ENCODE measurements at places on chromosomes 2 and 18. TPM values are rescaled to one million over a fixed set of nuclear protein-coding genes. Genes with fewer than 3 reads are reported as not detected.

GRCh38 chr2:64781711-64782390, 128.1 kb upstream of the SERTAD2 start:
- no peak overlapping the region for H3K27ac ChIP-seq
- no peak overlapping the region for H3K4me3 ChIP-seq
- no peaks in the 10 kb centered on the region for H3K36me3 ChIP-seq
- DNase-seq, result no peak

- peaks cover 14% of the 10 kb centered on the region for H3K4me1 ChIP-seq
- no peaks in the 10 kb centered on the region for H3K27me3 ChIP-seq
- H3K36me3 ChIP-seq, result peaks cover 20% of the 10 kb centered on the region
- peak; percentile 96 for DNase-seq
Observed at GRCh38 chr2:32039447-32040219, at the start of gene DPY30. DPY30 (minus strand) TSS chr2:32039805; CDS start chr2:32039456, 349 bp downstream.

GRCh38 chr2:204432196-204432595, 113.1 kb upstream of the PARD3B start:
- DNase-seq, result no peak
- no peaks in the 10 kb centered on the region for H3K4me1 ChIP-seq
- no peak overlapping the region for H3K27ac ChIP-seq
- no peak overlapping the region for H3K4me3 ChIP-seq

DNA sequence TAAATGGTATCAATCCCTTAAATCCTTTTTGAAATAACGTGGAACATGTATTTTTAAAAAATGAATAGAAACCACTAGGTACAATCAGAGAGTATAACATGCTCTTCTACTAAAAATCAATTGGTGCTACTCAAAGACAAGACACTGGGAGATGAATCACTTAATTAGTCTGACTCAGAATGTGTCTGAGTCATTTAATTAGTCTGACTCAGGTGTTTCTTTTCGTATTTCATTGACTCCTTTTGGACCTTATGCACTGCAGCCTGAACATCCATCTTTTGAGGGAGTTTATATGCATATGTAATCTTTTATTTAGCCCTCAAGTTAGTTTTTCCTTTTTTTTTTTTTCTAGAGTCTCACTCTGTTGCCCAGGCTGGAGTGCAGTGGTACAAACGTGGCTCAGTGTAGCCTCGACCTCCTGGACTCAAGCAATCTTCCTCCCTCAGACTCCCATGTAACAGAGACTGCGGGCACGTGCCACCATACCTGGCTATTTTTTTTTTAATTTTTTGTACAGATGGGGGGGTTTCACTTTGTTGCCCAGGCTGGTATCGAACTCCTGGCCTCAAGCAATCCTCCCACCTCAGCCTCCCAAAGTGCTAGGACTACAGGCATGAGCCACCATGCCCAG, 26.5 kb downstream of the PPP4R3B start:
- H3K27me3 ChIP-seq, result no peaks in the 10 kb centered on the region
- no peak overlapping the region for H3K27ac ChIP-seq
- no peak overlapping the region for H3K4me3 ChIP-seq
- H3K4me1 ChIP-seq, result peaks cover 5% of the 10 kb centered on the region
- peaks cover 30% of the 10 kb centered on the region for H3K36me3 ChIP-seq

DNA sequence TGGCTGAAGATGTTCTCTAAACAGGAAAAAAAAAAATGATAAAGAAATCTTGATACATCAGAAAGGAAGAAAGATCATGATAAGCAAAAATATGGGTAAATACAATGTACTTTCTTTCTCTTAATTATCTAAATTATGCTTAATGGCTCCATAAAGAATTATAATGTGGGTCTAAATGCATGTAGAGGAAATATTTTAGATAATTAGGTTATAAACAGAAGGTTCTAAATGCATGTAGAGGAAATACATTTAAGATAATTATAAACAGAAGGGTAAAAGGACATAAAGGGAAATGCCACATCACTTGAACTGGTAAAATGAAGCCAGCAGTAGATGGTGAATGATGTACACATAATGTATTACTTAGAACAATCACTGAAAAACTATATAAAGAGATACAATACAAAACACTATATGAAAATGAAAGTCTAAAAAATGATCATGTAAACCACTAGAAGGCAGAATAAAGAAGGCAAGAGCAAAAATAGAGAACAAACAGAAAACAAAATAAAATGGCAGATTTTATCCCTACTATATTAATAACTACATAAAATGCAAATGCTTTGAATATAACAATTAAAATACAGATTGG, 308.4 kb upstream of the CDH2 start:
- no peaks in the 10 kb centered on the region for H3K27me3 ChIP-seq
- no peaks in the 10 kb centered on the region for H3K36me3 ChIP-seq
- H3K4me3 ChIP-seq, result no peak overlapping the region
- no peak overlapping the region for H3K27ac ChIP-seq
- no peaks in the 10 kb centered on the region for H3K4me1 ChIP-seq

- H3K27me3 ChIP-seq, result no peaks in the 10 kb centered on the region
- H3K4me1 ChIP-seq, result peaks cover 10% of the 10 kb centered on the region
- no peak overlapping the region for H3K27ac ChIP-seq
- no peak for DNase-seq
- H3K4me3 ChIP-seq, result no peak overlapping the region
Observed at GRCh38 chr2:85066006-85066740, 67.0 kb upstream of the TCF7L1 start.

DNA sequence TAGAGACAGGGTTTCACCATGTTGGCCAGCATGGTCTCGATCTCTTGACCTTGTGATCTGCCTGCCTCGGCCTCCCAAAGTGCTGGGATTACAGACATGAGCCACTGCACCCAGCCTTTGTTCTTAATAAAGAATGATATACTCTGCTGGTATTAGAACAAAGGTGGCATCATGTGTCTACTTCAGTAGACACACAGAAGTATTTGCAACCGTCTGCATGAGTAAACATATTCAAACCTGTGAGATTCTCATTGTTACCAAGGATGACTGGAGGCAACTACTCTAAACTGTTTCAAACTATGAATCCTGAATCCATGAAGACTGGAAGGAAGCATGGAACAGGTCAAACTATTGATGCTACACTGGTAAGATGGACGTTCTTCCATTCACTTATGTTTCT, 32.1 kb downstream of the MBD2 start:
- no peak overlapping the region for H3K4me3 ChIP-seq
- no peaks in the 10 kb centered on the region for H3K27me3 ChIP-seq
- H3K4me1 ChIP-seq, result no peaks in the 10 kb centered on the region
- no peak overlapping the region for H3K27ac ChIP-seq
- no peak for DNase-seq
- H3K36me3 ChIP-seq, result peaks cover 17% of the 10 kb centered on the region

DNA sequence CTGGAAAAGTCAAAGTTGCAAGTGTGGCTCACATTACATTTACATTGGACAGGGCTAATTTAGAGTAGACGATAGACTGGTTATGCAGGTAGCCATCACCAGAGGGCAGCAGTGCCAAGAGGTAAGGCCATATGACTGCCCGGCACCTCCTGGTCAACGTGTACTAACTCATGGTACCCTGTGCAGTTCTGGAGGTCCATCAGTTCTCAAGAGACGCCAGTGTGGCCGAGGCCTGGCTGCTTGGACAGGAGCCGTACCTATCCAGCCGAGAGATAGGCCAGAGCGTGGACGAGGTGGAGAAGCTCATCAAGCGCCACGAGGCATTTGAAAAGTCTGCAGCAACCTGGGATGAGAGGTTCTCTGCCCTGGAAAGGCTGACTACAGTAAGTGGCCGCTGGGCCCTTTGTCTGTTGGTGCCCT, 65.8 kb upstream of the EML6 start:
- peak; percentile 63 for DNase-seq
- H3K4me3 ChIP-seq, result no peak overlapping the region
- peaks cover 6% of the 10 kb centered on the region for H3K4me1 ChIP-seq
- peaks cover 100% of the 10 kb centered on the region for H3K36me3 ChIP-seq
- no peak overlapping the region for H3K27ac ChIP-seq

GRCh38 chr2:1462994-1463393, 49.7 kb downstream of the TPO start:
- H3K27ac ChIP-seq, result no peak overlapping the region
- no peaks in the 10 kb centered on the region for H3K36me3 ChIP-seq
- H3K27me3 ChIP-seq, result peaks cover 8% of the 10 kb centered on the region
- H3K4me3 ChIP-seq, result no peak overlapping the region

DNA sequence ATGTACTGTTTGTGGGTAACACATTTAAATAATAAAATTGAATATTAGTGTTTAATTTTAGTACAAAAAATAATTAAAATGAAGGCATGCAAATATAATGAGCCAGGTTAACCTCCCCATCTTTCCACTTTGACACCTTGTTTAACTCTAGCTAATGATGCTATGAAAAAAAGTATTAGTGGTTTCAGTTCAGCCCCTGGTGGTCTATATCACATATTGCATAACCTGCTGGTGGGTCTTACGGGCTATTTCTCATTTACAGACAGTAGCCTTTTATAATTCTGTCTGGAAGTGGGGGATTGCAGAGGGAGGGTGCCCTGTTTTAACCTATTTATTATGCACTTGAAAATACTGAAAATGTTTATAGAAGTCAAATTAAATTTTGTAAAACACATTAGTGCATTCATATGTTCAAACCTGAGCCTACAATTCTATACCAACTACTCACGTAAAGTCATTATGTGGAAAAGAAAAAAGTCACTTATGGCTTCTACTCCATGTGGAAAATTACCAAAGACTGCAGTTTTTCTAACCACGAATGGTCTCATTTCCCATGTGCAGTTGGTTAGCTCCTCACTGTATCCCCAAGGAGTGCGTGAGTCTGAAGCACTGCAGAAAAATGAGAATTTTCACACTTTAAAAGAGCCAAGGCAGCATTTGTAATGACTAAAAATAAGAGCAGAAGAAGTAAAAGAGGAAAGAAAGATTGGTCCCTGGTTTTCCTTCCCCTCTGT, 381.0 kb downstream of the MTX2 start:
- H3K4me3 ChIP-seq, result no peak overlapping the region
- no peak for DNase-seq
- H3K27me3 ChIP-seq, result peaks cover 15% of the 10 kb centered on the region
- no peak overlapping the region for H3K27ac ChIP-seq

GRCh38 chr2:72815655-72816278, 10.1 kb downstream of the EXOC6B start:
- H3K4me1 ChIP-seq, result no peaks in the 10 kb centered on the region
- H3K27me3 ChIP-seq, result no peaks in the 10 kb centered on the region
- no peak overlapping the region for H3K4me3 ChIP-seq
- H3K27ac ChIP-seq, result no peak overlapping the region
- no peaks in the 10 kb centered on the region for H3K36me3 ChIP-seq
- no peak for DNase-seq

DNA sequence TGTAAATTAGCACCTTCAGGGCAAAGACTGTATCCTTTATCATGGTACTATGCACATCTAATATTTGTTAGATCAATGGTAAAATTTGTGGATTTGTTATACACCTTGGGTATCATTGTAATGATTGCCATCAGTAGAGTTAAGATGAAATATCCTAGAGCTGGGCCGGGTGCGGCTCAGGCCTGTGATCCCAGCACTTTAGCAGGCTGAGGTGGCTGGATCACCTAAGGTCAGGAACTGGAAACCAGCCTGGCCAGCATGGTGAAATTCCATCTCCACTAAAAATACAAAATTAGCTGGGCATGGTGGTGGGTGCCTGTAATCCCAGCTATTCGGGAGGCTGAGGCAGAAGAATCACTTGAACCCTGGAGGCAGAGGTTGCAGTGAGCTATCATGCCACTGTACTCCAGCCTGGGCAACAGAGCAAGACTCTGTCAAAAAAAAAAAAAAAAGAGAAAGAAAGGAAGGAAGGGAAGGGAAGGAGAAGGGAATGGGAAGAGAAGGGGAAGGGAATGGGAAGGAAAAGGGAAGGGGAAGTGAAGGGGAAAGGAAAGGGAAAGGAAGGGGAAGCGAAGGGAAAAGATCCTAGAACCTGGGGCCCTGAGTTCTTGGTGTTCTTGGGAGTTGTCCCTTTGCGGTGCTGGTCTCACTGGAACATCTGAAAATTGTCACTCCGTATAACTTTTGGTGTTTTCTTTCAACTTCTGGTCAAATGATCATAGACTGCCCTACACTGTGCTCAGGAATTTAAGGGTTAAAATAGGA, 71.1 kb upstream of the NEUROD1 start:
- H3K27me3 ChIP-seq, result no peaks in the 10 kb centered on the region
- DNase-seq, result no peak
- H3K4me1 ChIP-seq, result no peaks in the 10 kb centered on the region
- no peaks in the 10 kb centered on the region for H3K36me3 ChIP-seq
- no peak overlapping the region for H3K4me3 ChIP-seq

DNA sequence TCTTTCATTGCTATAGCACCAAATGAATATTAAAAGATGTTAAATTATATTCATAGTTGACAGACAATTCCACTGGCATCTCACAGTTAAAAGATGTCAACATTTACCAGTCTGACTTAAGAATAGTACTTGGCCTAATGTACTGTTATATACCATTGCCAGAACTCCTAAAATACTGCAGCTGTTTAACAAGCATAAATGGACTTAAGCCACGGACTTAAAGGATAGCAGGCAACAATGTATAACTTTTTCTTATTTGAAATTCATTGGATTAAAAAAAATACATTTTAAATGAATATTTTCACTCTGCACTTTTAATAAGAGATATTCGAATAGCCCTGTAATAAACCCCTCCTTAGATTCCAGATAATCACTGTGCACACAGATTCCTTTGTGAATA, 3.8 kb downstream of the TCF4 start:
- H3K27ac ChIP-seq, result no peak overlapping the region
- no peaks in the 10 kb centered on the region for H3K27me3 ChIP-seq
- H3K4me3 ChIP-seq, result peak overlapping the region; percentile 74

DNA sequence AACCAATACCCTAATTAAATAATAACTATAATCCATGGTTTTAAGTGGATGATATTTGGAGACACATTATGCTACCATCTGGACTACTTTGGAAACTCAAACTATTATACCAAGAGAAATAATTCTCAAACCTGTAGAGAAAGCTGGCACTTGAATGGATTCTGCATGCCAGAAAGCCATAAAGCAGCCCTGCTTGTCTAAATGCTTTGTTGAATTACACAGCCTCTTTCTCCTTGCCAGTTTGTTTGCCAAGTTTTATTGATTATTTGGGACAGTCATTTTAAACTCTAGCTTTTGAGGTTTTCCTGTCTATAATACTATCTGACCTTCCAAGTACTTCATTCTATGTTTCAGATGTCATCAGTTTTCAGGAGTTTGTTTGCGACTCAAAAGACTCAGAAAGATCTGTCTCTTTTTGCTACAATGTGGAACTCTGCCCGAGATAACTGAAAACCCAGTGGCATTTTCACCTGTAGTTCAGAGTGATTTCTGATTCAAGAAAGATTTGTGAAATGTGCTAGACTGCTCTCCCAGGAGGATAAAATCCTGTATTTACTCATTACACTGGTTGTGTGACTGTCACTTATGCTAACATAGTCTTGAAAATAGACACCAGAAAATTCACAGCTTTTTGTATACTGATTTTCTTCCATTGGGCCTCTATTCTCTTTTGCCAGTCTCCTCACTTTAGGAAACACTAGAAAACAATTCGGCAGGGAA, 29.2 kb upstream of the MBOAT2 start:
- H3K27me3 ChIP-seq, result no peaks in the 10 kb centered on the region
- no peak overlapping the region for H3K4me3 ChIP-seq
- H3K27ac ChIP-seq, result no peak overlapping the region
- peaks cover 19% of the 10 kb centered on the region for H3K4me1 ChIP-seq
- no peaks in the 10 kb centered on the region for H3K36me3 ChIP-seq
- no peak for DNase-seq

GRCh38 chr2:55712477-55713060, 18.9 kb upstream of the PNPT1 start:
- no peak overlapping the region for H3K4me3 ChIP-seq
- DNase-seq, result no peak

- no peaks in the 10 kb centered on the region for H3K27me3 ChIP-seq
- H3K4me1 ChIP-seq, result no peaks in the 10 kb centered on the region
- H3K36me3 ChIP-seq, result no peaks in the 10 kb centered on the region
Observed at GRCh38 chr2:221484761-221485502, 87.2 kb downstream of the EPHA4 start.

EPAS1 gene
- total RNA-seq, result 1,419 TPM

PFN4 gene
- total RNA-seq, result 1.7 TPM

MSTN gene
- total RNA-seq, result 0.18 TPM

RGPD6 gene
- total RNA-seq, result 23.9 TPM

SLC9A4 gene
- total RNA-seq, result not detected

SNED1 gene
- total RNA-seq, result 36.2 TPM

Data from lower lobe of right lung (tissue), 2 donors.